ENCODE measurements at places on chromosomes 5 and 9.

DNA sequence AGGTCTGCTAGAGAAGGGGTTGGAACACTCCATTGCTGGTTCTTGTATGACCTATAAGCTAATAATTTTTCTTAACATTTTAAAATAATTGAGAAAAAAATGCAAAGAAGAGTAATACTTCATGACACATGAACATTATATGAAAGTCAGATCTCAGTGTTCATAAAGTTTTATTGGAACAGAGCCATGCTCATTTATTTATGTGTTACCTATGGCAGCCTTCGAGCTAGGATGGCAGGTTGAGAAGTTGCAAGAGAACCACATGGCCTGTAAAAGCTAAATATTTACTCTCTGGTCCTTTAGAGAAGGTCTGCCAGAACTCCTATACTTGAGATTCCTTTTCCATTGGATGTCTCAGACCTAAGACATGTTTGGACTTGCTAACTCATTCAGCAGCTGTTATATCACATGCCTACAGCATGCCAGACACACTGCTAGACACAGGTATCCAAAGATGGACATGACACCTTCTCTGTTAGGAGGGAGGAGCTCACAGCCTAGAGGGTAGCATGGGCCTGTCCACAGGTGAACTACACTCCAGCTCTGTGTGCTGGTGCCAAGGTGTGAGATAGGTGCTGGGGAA is 304.3 kb downstream of the ARHGAP26 start:
- no peak for DNase-seq

GRCh38 chr5:180313677-180314505 is 22.0 kb upstream of the MAPK9 start:
- no peak for DNase-seq

- DNase-seq: no peak
Measured at GRCh38 chr9:97930972-97931371, 7.0 kb downstream of the HEMGN start.

GRCh38 chr5:53991942-53992341 is 318.4 kb downstream of the ARL15 start:
- DNase-seq: no peak

All from activated T-helper 1 cell treated with anti-CD3 and anti-CD28 coated beads, Interleukin-2, amount 50 U/mL, for 16 hours (primary cell).